ENCODE measurements at places on chromosomes 7 and 10. TPM values are rescaled to one million over a fixed set of nuclear protein-coding genes. Genes with fewer than 3 reads are reported as not detected.

The SLC16A9 gene
- total RNA-seq: 9.3 TPM

The CNNM1 gene
- 0.08 TPM for total RNA-seq

The HHEX gene
- total RNA-seq: 16.2 TPM

The IFIT1B gene
- total RNA-seq: 13.3 TPM

The SVIL gene
- total RNA-seq: 7.8 TPM

The EIF5AL1 gene
- 0.05 TPM for total RNA-seq

All from liver (tissue), 10 donors.